ENCODE measurements at places on chromosomes 3 and 15.

- DNase-seq: no peak
Measured at GRCh38 chr3:44146073-44146472, 95.6 kb upstream of the TOPAZ1 start.

- no peak for DNase-seq
Measured at GRCh38 chr3:170725285-170725731, 139.4 kb upstream of the SLC7A14 start.

GRCh38 chr3:160583451-160583850 is 18.1 kb upstream of the KPNA4 start:
- DNase-seq: no peak

- DNase-seq: no peak
Measured at GRCh38 chr3:191292243-191293015, 36.8 kb upstream of the CCDC50 start.

- DNase-seq: no peak
Measured at GRCh38 chr3:134001251-134001650, 28.5 kb downstream of the SLCO2A1 start.

DNA sequence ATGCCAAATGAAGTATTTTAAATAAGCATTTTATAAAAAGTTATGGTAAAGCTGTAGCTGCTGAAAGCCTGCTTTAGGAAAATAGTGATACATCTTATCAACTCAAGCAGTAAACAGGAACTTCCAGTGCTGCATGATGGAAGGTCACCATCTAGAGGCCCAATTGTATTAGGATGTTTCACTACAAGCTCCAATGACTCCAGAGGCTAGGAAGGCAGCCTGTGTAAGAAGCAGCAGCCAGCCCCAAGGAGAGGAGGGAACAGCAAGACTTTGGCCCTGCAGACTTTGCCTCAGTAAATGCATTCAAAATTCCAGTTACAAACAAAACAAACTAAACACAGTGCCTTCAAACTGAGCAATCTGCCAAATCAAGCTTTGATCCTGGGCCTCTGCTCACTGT is 32.1 kb downstream of the ILDR1 start:
- no peak for DNase-seq

DNA sequence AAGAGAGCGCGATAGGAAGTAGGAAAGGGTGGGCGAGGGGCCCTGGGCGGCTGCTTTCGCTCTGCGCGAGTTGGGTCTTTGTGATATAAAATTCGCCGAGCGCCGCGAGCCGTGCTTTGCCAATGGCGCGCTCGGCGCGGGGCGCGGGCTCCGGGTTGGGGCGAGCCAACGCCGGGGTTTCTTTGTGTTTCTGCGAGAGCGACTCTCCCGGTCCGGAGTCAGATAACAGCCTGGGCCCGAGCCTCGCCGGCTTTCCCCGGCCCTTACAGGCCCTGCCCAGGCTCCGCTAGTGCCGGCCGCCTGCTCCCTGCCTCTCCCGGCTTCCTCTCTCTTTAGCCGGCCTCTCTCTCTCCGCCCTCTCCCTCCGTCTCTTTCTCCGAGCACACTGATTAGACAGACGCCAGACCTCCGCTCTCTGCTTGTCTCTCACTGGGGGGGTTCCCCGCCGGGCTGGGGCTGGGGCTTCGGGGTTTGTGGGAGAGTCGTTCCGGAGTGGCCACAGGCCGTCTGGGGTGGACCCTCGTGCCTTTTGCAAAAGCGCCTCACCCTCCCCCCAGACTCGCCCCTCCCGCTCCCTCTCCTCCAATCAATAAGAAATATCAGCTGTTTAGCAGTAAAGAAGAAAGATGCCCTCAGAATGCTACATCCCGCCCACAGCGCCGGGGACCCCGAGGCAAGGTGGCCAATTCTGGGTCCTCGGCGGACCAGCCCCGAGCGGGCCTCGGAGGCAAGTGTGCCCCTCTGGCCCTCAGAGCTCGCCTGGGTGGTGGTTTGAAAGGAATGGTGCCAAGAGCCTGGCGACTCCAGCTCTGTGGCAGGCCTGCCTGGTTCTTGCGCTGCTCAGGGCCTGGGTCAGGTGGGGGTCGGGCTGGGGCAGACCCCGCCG is 2.9 kb downstream of the NR2F2 start:
- DNase-seq: no peak
